ENCODE measurements at places on chromosomes 13 and 19.
A peak's percentile ranks its signal among the peaks of the same experiment; 100 is the strongest.

- H3K4me1 ChIP-seq: no peaks in the 10 kb centered on the region
- H3K27me3 ChIP-seq: no peaks in the 10 kb centered on the region
- no peak overlapping the region for H3K4me3 ChIP-seq
These were observed 1629.1 kb upstream of the PCDH20 start for GRCh38 chr13:63044589-63045313.

DNA sequence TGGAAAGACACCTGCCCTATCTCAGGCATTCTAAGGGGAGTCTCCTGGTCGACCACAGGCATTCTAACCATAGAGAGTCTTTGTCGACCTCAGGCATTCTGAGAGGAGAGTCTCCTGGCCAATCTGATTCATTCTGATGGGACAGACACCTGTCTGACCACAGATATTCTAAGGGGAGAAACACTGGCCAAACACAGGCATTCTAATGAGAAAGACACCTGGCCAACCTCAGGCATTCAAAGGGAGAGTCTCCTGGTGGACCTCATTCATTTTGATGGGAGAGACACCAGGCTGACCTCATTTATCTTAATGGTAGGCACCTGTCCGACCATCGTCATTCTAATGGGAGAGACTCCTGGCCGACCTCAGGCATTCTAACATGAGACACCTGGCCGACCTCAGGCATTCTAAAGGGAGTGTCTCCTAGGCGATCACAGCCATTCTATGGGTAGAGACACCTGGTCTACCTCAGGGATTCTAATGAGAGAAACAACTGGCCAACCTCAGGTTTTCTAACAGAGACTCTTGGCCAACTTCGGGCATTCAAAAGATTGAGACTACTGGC is 1351.5 kb downstream of the UQCRFS1 start:
- H3K4me1 ChIP-seq: no peaks in the 10 kb centered on the region
- DNase-seq: no peak
- no peaks in the 10 kb centered on the region for H3K36me3 ChIP-seq
- H3K27ac ChIP-seq: no peak overlapping the region

DNA sequence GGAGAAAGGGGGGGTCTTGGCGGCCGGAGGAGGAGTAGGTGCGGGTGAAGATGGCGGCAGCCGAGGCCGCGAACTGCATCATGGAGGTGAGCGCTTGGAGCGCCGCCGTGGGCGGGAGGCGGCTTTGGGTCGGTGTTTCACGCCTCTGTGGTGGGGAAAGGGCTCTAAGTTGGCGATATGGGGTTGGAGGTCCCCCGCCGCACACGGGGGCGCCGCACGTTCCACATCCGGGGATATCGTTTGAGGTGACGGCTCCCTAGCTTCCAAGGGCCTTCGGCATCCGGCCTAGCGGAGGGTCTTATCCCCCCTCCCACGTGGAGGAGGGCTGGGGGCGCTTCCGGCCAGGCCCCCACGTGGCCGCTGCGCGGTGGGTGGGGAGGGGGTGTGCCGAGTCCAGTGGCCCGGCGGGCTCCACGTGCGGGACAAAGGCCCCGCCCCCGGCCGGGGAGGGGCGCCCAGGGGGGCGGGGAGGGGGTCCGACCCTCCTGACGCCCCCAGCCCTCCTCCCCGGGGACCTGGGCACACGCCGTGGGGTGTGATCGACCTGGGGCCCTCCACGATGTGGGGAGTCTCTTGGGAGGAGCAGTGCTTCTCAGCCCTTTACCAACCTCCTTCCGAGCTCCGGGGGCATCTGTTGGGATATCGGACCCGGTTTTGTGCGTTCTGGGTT is at the start of gene PRMT1:
TSS of gene PRMT1 (plus strand) at position 41 of the 670 bp plus-strand sequence. CDS start at position 51, 10 bp downstream.
- peaks cover 24% of the 10 kb centered on the region for H3K36me3 ChIP-seq
- peaks cover 51% of the 10 kb centered on the region for H3K4me1 ChIP-seq
- peak within 1 kb of the TSS; percentile 99 for H3K4me3 ChIP-seq
- DNase-seq: no peak
- H3K27me3 ChIP-seq: no peaks in the 10 kb centered on the region

- no peaks in the 10 kb centered on the region for H3K4me1 ChIP-seq
- no peak overlapping the region for H3K4me3 ChIP-seq
- no peaks in the 10 kb centered on the region for H3K27me3 ChIP-seq
- H3K36me3 ChIP-seq: no peaks in the 10 kb centered on the region
These were observed 36.1 kb downstream of the TNFSF13B start for GRCh38 chr13:108305655-108306054.

GRCh38 chr19:6528544-6529121 is 2.2 kb upstream of the TNFSF9 start:
- H3K36me3 ChIP-seq: no peaks in the 10 kb centered on the region
- no peak overlapping the region for H3K27ac ChIP-seq
- DNase-seq: no peak

DNA sequence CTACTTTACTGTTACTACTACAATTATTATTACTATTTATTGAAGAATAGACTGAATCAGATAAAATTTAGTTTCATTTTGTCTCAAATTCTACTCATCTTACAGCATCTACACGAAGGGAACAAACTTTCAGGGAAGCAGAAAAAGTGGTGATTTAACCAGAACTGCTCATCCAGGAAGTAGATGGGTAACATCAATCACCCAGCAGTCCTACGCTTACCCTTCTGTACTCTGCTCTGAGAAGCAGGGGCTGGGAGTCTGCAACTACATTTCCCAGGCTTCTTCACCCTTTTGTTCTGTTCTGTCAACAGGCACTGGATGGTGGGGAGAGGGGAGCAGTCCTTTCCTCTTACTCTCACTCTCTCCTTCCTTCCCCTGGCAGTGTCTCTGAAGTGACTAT is 31.4 kb upstream of the GGACT start:
- no peaks in the 10 kb centered on the region for H3K4me1 ChIP-seq
- H3K36me3 ChIP-seq: peaks cover 4% of the 10 kb centered on the region
- no peak for DNase-seq
- no peak overlapping the region for H3K27ac ChIP-seq
- H3K27me3 ChIP-seq: no peaks in the 10 kb centered on the region

Measured in CD4-positive, alpha-beta T cell (primary cell).